ENCODE measurements at places on chromosomes 1 and 21.

DNA sequence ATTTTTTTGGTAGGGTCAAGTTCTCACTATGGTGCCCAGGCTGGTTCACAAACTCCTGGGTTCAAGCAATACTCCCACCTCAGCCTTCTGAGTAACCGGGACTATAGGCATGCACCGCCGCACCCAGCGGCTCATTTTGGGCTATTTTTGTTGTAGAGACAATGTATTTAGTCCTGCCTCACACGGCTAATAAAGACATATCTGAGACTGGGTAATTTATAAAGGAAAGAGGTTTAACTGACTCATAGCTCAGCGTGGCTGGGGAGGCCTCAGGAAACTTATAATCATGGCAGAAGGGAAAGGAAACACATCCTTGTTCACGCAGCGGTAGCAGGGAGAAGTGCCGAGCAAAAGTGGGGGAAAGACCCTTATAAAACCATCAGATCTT is 4.2 kb downstream of the CELA2A start:
- DNase-seq, result no peak

DNA sequence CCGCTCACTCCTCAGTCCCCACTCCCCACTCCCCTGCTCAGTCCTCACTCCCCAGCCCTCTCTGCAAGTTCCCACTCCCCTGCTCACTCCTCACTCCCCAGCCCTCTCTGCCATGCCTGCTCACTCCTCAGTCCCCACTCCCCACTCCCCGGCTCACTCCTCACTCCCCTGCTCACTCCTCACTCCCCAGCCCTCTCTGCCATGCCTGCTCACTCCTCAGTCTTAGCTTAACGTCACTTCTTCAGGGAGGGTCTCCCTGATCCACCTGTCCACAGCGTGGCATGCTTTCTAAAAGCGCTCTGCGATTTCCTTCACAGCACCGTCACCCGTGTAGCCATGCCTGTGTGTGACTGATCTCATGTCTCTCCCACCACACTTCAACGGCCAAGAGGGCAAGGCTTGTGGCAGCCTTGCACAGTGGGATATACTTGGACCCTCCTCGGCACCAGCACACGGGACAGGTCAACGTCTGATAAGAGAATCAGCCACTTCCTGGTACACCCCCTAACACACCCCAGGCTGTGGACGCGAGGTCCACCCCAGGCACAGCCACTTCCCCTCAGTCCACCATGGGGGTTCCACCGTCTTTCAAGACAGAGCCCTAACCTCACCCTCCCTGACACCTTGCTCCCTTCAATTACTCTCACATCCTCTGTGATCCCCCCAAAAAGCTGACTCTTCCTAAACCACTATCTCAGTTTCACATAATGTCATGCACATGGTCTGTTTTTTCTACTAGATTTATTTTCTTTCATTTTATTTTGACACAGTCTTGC is 14.0 kb downstream of the PRDM15 start:
- no peak for DNase-seq

DNA sequence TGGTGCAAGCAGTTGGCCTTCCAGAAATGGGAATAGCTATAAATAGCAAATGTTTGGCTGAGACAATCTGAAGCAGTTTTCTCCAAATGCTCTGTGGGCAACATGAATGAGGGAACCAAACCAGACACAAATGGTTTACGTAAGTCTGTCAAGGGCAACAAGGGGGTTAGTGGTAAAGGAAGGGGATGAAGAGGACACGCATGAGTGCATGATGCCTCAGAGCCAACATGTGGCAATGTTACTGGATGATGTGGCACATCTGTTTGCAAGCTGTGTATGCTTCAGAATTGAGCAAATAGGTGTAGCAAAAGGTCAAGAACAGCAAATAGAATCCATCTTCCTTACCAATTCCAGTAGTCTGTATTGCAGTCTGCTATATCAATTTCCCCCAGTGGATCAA is 76.3 kb upstream of the LMO4 start:
- no peak for DNase-seq

- DNase-seq, result no peak
These were observed 282.2 kb downstream of the RRAGC start for GRCh38 chr1:38577385-38577784.

- DNase-seq, result no peak
These were observed 6.2 kb upstream of the ZNF281 start for GRCh38 chr1:200415789-200416593.

GRCh38 chr1:186002406-186002805 is 268.2 kb downstream of the HMCN1 start:
- no peak for DNase-seq

- no peak for DNase-seq
These were observed 280.5 kb upstream of the CAMK1G start for GRCh38 chr1:209302779-209303568.

- DNase-seq, result no peak
These were observed 502.8 kb downstream of the LTN1 start for GRCh38 chr21:28489821-28490350.

DNA sequence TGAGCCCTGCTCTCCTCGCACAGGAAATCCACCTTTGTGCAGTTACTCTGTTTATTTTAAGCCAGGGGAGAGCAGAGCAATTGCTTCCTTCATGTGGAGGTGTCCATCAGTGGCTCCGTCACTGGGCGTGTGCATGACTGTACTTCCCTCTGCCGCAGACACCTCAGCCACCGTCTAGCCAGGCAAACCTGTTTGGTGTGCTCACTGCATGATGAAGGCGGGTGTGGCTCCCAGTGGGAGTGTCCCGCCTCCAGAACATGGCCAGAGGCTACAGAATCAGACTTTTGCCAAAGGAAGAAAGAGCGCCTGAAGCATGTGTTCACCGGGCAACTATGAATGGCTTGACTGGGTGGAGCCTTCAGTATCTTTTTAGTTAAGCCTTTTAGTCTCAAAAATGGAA is 26.1 kb upstream of the LAMC2 start:
- no peak for DNase-seq

- no peak for DNase-seq
These were observed 29.9 kb downstream of the TP53BP2 start for GRCh38 chr1:223815865-223816264.

GRCh38 chr1:2212274-2212531 is 15.9 kb upstream of the SKI start:
- no peak for DNase-seq

DNA sequence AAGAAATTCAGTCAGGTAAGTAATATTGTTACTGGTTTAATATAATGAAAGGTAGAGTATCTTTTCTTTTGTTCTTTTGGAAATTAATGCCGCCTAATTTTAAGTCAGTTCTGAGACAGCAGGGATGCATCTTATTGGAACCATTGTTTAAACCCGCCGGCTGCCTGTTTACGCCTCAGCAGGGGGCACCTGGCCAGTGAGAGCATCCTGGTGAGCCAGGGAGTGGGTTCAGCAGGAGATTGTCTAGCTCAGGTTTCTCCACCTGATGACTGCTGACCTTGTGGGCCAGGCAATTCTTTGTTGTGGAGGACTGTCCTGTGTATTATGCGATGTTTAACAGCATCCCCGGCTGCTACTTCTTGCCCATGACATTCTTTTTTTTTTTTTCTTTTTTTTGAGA is 30.2 kb downstream of the CHAF1B start:
- DNase-seq, result no peak

DNA sequence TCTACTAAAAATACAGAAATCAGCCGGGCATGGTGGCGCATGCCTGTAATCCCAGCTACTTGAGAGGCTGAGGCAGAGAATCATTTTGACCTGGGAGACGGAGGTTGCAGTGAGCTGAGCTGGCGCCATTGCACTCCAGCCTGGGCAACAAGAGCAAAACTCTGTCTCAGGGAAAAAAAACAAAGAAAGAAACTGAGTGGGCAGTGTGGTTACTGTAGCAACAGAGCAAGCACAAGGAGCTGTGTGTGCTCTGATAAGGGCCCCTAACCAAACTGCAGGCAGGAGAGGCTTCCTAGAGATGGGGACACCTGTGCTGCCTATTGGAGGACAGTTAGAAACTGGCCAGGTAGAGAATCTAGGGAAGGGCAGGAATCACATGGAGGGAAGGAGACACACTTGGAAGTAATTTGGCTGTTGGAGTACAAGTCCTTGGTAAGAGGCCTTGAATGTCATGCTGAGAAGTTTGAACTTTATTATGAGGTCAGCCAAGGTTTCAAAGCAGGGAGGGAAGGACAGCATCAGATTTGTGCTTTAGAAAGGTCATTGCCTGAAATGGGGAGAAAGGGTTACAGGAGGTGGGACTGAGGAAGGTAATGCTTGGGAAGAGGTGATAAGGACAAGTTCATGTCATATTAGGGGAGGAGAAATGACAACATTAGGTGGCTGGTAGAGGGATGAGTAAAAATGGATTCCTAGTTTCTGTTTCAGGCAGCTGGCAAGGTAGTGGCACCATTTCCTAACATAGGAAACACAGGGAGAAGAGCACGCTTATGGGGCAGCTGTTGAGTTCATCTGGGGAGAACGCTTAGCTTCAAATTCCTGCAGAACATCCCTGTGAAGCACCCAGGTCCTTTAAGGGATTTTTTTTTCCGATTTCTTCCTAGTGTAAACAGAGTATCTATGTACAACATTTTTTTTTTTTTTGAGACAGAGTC is 69.2 kb upstream of the ARTN start:
- no peak for DNase-seq

GRCh38 chr1:27418326-27419185 is 26.1 kb downstream of the GPR3 start:
- DNase-seq, result no peak

- DNase-seq, result no peak
These were observed 207.1 kb upstream of the ZC3H12A start for GRCh38 chr1:37267111-37267835.

DNA sequence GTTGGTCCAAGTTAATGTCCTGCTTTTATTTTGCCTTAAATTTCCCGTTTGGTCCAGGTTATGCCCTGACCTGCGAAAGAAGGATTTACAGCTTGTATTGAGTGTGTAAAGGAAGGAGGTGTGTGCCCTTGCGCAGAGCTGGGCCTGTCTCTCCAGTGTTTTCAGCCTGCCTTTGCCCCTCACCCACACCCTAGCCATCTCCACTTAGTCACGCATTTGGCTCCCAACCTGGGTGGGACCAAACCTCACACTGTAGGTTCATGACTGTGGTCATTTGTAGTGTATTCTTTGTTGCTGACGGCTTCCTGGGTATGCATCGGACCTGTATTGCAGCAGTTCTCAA is 572 bp upstream of the SRSF10 start:
- peak; percentile 34 for DNase-seq

DNA sequence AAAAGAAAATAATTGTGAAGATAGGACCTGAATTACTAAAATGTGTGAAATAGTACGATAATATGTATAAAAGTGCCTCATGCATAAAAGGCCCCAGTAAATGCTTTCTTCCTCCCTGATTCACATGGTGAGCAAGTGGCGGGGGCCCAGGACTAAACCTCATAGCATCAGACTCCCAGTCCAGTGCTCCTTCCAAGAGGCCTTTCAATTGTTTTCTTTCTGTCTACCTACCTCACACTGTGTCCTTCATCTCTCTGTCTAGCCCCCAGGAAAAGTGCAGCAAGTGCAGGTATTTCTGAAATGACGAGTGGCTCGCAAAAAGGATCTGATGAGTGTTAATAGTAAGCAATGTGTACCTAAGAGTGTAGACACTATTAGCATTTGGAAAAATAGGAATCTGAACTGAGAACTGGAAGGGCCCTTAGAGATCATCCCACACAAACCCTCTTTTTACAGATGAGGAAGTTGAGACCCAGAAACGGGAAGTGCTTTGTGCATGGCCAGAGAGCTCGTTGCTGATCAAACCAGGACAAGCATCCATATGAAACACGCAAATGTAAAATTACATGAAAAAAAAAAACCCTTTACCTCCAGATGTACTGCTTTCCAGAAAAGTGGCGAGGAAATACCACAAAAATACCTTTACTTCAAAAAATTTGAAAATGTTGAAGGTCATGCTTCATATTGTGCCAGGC is 118.2 kb upstream of the HOOK1 start:
- DNase-seq, result no peak

GRCh38 chr1:182731852-182732575 is 47.6 kb upstream of the RGS8 start:
- DNase-seq, result no peak

DNA sequence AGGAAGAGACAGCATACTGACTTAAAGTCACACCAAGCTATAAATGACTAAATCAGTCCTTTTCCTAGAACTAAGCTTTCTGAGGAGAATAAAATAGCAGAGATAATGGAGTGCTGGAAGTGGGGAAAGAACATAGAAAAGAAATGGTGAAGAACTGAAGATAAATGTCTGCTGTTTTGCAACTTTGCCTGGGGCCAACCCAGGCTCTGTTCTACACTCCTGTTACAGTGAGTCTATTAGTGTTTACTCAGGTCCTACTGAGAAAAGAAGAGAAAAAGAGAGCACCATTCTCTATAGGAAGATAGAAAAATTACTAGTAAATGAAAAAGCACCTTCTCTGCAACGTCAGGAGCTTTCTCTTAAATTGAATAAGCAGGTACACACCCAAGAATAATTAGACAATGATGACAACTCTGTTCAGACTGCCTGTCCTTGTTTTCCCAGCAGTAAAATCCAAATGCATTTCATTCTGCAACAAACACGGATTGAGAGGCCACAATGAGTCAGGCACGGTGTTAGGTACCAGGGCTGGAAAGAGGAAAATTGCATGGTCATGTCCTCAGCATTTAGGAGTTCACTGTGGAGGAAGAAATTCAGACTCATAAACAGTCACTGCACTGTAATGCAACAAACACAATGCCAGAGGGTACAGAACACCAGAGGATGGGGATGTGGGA is 139.4 kb upstream of the CAMK1G start:
- no peak for DNase-seq

- no peak for DNase-seq
These were observed 154.8 kb upstream of the RGS18 start for GRCh38 chr1:192003295-192004077.

- DNase-seq, result no peak
These were observed 67.7 kb downstream of the PTGER3 start for GRCh38 chr1:70979881-70980280.

GRCh38 chr1:231973830-231974229 is 347.2 kb downstream of the DISC1 start:
- DNase-seq, result no peak

GRCh38 chr21:38958940-38959691 is 153.4 kb downstream of the ETS2 start:
- DNase-seq, result no peak

GRCh38 chr1:182998482-182998881 is 24.7 kb upstream of the LAMC1 start:
- DNase-seq, result no peak

DNA sequence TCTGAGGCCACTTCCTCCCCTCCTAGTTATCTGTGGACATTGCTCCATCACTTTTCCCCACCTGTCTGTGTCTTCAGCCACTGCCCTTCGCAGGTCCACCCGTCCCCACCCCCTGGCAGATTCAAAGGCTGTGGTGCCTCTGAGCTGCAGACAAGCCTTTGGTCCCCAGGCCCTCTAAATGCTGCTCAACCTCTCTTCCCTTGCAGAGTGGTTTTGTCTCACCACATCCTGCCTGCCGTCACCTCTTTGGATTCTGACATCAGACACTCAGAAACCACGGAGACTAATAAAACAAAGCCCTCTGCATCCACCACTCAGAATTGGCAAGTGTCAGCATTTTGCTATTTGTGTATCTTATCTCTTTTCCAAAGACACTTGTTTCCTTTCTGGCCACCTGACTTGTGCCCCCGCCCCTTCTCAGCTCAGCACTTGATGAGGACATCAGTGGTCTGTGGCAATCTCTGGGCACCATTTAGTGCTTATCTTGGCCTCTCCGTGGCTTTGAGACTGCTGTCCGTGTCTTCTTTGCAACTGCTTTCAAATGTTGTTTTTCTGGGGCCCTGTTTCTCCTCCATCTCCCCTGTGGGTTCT is 7.7 kb downstream of the CNIH3 start:
- peak; percentile 28 for DNase-seq

- DNase-seq, result no peak
These were observed 6.1 kb upstream of the KRTAP23-1 start for GRCh38 chr21:30354308-30355005.

GRCh38 chr1:56908619-56909221 is 54.1 kb downstream of the C8A start:
- DNase-seq, result no peak

All from stimulated activated CD4-positive, alpha-beta T cell treated with anti-CD3 and anti-CD28 coated beads, Interleukin-12 subunit alpha, Interleukin-12 subunit beta, amount 100 ng/mL, for 4 hours (primary cell).